ENCODE measurements at places on chromosomes 6 and 20. TPM values are rescaled to one million over a fixed set of nuclear protein-coding genes. Genes with fewer than 3 reads are reported as not detected.

DNA sequence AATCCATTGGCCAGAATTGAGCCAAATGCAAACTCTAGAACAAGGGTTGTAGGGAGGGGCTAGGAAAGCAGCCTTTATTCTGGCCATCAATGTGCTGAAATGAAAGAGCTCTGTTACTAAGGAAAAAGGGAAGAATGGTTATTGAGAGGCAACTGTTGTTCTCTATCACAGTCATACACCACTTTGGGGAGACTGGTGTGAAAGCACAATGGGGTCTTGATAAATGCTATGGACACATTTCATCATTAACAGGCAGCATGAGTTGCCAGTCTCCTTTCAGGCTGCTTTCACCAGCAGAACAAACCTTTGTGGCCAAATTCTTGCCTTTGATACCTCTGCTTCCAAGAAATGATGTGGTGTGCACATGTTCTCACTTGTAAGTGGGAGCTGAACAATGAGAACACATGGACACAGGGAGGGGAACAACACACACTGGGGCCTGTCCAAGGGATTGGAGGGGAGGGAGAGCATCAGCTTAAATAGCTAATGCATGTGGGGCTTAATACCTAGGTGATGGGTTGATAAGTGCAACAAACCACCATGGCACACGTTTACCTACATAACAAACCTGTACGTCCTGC, 86.2 kb downstream of the CDS2 start:
- no peaks in the 10 kb centered on the region for H3K4me1 ChIP-seq
- H3K36me3 ChIP-seq, result peaks cover 10% of the 10 kb centered on the region
- DNase-seq, result no peak
- H3K27ac ChIP-seq, result no peak overlapping the region

- DNase-seq, result no peak
- no peaks in the 10 kb centered on the region for H3K4me1 ChIP-seq
- H3K27me3 ChIP-seq, result peaks cover 9% of the 10 kb centered on the region
- no peaks in the 10 kb centered on the region for H3K36me3 ChIP-seq
- no peak overlapping the region for H3K27ac ChIP-seq
- no peak overlapping the region for H3K4me3 ChIP-seq
Measured at GRCh38 chr6:46263707-46264086, 92.9 kb upstream of the ENPP5 start.

GRCh38 chr6:143123081-143123480, 62.4 kb downstream of the AIG1 start:
- no peak for DNase-seq
- H3K27ac ChIP-seq, result no peak overlapping the region
- no peaks in the 10 kb centered on the region for H3K4me1 ChIP-seq
- H3K36me3 ChIP-seq, result no peaks in the 10 kb centered on the region
- no peak overlapping the region for H3K4me3 ChIP-seq
- no peaks in the 10 kb centered on the region for H3K27me3 ChIP-seq

DNA sequence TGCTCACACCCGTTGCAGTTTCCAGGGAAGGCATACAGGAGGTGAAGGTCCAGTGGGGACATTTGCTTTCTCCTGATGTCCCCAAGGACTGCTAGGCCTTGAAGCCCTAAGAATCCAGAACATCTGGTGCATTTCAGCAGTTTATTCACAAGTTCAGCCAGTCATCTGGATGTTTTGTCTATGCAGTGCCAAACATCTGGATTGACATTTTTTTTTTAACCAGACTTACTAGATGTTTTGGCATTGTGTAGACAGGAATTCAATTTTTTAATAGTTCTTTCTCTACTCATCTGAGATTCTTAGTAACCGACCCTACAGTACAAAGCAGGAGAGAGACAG, 256.2 kb downstream of the CLIC5 start:
- no peaks in the 10 kb centered on the region for H3K36me3 ChIP-seq
- H3K4me3 ChIP-seq, result no peak overlapping the region
- peaks cover 15% of the 10 kb centered on the region for H3K27me3 ChIP-seq
- no peaks in the 10 kb centered on the region for H3K4me1 ChIP-seq

GRCh38 chr20:62211769-62212288, 8.2 kb downstream of the HRH3 start:
- no peaks in the 10 kb centered on the region for H3K36me3 ChIP-seq
- no peaks in the 10 kb centered on the region for H3K4me1 ChIP-seq
- H3K27ac ChIP-seq, result no peak overlapping the region
- H3K4me3 ChIP-seq, result no peak overlapping the region

- H3K27ac ChIP-seq, result no peak overlapping the region
- H3K36me3 ChIP-seq, result no peaks in the 10 kb centered on the region
- DNase-seq, result no peak
Measured at GRCh38 chr20:44460795-44461141, 14.9 kb upstream of the TTPAL start.

DNA sequence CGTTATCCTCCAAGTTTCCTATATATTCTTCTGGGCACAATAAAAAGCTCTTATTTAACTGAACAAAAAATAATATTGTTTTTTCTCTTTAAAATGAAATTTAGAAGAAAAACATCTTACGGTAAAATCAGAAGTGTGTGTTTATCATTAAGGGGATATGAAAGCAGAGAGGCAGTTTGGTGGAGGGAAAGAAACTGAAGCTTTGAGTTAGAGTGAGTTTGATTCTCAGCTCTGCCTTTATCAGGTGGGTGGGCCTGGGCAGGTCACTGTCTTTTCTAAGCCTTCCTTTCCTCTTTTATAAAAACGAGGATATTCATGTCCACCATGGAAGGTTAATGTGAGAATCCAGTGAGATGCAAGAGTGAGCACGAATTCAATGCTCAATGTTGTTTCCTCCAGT, 379.8 kb upstream of the CNR1 start:
- H3K36me3 ChIP-seq, result no peaks in the 10 kb centered on the region
- H3K4me3 ChIP-seq, result no peak overlapping the region
- no peak for DNase-seq
- H3K4me1 ChIP-seq, result peaks cover 12% of the 10 kb centered on the region

DNA sequence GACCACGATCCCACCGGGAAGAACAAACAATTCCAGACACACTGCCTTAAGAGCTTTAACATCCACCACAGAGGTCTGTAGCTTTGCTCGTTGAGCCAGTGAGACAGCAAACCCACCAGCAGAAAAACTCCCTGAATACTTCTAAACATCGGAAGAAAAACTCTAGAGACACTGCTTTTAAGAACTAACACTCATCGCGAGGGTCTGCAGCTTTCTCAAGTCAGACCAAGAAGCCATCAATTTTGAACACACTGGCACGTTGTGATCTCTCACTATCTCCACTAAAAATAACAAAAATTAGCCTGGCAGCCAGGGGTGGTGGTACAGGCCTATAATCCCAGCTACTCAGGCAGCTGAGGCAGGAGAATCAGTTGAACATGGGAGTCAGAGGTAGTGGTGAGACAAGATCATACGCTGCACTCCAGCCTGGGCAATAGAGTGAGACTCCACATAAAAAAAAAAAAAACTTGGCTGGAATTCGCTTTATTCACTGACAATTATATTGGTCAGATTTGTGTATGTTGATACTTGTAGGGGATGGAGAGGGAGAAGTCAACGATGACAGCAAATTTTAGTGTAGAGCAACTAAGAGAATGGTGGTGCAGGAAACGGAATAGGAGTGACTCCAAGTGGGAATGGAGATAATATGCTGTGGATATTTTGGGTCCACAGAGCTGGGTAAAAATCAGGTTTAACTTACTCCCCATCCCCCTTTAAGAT, 860 bp upstream of the TMEM14C start:
- peaks cover 15% of the 10 kb centered on the region for H3K36me3 ChIP-seq
- peak overlapping the region; percentile 93 for H3K4me3 ChIP-seq
- no peak for DNase-seq
- no peaks in the 10 kb centered on the region for H3K27me3 ChIP-seq
- peak overlapping the region; percentile 89 for H3K27ac ChIP-seq

DNA sequence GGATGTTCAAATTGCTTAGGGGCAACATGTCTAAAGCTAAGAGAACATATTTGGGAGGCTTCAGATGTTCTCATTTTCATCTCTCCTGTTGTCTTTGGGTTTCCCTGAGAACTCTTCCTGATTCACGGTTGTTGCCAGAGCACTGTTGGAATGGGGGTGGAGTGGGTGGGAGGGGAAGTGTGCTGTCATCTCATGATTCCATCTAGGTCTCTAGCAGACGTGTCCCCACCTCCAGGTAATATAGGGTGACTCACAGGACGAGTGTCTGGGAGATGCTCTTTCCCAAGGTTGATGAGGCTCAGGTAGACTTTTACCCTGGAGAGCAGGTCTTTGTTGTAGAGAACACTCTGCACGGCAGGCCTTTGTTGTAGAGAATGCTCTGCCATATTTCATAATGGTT, 636.9 kb downstream of the QKI start:
- no peak for DNase-seq
- no peaks in the 10 kb centered on the region for H3K36me3 ChIP-seq
- H3K27ac ChIP-seq, result no peak overlapping the region
- peaks cover 6% of the 10 kb centered on the region for H3K27me3 ChIP-seq

The COL19A1 gene
- total RNA-seq, result 54.4 TPM

The MEI4 gene
- not detected for total RNA-seq

The LINC00237 gene
- total RNA-seq, result 0.17 TPM

The OXT gene
- not detected for total RNA-seq

DNA sequence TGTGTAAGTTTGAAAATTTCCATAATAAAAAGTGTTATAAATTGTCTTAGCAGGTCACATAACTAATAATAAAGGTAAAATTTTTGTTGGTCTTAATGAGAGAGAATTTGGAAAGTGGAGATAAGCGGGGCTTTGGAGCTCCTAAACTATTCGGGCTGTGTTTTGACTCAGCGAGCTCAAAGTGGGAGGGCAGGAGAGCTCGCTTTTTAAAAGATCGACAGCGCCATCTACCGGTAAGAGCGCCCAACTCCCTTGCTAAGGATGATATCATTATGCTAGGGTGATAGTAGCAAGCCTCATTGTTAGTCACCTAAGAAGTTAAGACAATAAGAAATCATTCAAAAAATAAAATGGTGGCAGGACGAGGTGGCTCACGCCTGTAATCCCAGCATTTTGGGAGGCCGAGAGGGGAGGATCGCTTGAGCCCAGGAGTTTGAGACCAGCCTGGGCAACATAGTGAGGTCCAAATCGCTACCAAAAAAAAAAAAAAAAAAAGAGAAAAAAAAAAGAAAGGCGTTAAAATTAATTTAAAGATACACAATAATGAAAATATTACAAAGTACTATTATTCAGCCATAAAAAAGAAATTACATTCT, 24.8 kb downstream of the C6orf15 start:
- no peaks in the 10 kb centered on the region for H3K36me3 ChIP-seq
- peaks cover 17% of the 10 kb centered on the region for H3K27me3 ChIP-seq
- H3K27ac ChIP-seq, result no peak overlapping the region

- H3K36me3 ChIP-seq, result no peaks in the 10 kb centered on the region
- H3K27me3 ChIP-seq, result no peaks in the 10 kb centered on the region
- DNase-seq, result no peak
- H3K27ac ChIP-seq, result no peak overlapping the region
Measured at GRCh38 chr6:24768361-24768760, 6.4 kb upstream of the GMNN start.

GRCh38 chr20:2618815-2619214, 33.6 kb upstream of the NOP56 start:
- no peak overlapping the region for H3K27ac ChIP-seq
- H3K4me3 ChIP-seq, result no peak overlapping the region

The RUNX2 gene
- total RNA-seq, result 1.8 TPM

The TPX2 gene
- 2.2 TPM for total RNA-seq

GRCh38 chr20:14696937-14697336, 359.5 kb upstream of the FLRT3 start:
- no peak overlapping the region for H3K4me3 ChIP-seq
- no peaks in the 10 kb centered on the region for H3K4me1 ChIP-seq
- H3K27ac ChIP-seq, result no peak overlapping the region
- DNase-seq, result no peak

The ADAM33 gene
- not detected for total RNA-seq

DNA sequence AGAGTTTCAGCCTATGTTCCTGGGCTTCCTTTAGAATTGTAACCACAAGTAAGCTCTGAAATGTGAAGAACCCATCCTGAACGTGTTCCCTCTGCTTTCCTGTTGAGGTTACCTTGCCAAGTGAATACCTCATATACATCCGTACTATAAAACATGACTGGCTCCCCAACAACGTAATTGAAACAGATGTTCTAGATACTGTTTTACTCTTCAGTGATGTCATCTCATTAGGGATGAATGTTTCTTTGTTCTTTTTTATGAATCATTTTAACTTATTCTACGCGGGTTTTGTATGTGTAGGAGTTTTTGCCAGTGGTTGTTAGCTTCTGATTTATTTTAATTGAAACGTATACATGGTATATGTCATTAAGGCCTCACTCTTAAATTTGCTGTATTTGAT, 166.8 kb downstream of the SAMD5 start:
- DNase-seq, result no peak
- no peaks in the 10 kb centered on the region for H3K36me3 ChIP-seq
- H3K4me3 ChIP-seq, result no peak overlapping the region

- H3K27me3 ChIP-seq, result peaks cover 2% of the 10 kb centered on the region
- peak within 1 kb of the TSS; percentile 95 for H3K4me3 ChIP-seq
- H3K4me1 ChIP-seq, result peaks cover 30% of the 10 kb centered on the region
- peak within 1 kb of the TSS; percentile 80 for H3K27ac ChIP-seq
- H3K36me3 ChIP-seq, result peaks cover 26% of the 10 kb centered on the region
Measured at GRCh38 chr6:28252009-28252975, at the start of gene ZKSCAN4. ZKSCAN4 (minus strand) TSS chr6:28252269; CDS start chr6:28251980, 289 bp downstream.

- peaks cover 53% of the 10 kb centered on the region for H3K4me1 ChIP-seq
- H3K36me3 ChIP-seq, result peaks cover 58% of the 10 kb centered on the region
- peak overlapping the region; percentile 14 for H3K27ac ChIP-seq
- no peak for DNase-seq
Measured at GRCh38 chr6:150673720-150674346, 74.1 kb downstream of the PLEKHG1 start.

The PTK7 gene
- 0.82 TPM for total RNA-seq

DNA sequence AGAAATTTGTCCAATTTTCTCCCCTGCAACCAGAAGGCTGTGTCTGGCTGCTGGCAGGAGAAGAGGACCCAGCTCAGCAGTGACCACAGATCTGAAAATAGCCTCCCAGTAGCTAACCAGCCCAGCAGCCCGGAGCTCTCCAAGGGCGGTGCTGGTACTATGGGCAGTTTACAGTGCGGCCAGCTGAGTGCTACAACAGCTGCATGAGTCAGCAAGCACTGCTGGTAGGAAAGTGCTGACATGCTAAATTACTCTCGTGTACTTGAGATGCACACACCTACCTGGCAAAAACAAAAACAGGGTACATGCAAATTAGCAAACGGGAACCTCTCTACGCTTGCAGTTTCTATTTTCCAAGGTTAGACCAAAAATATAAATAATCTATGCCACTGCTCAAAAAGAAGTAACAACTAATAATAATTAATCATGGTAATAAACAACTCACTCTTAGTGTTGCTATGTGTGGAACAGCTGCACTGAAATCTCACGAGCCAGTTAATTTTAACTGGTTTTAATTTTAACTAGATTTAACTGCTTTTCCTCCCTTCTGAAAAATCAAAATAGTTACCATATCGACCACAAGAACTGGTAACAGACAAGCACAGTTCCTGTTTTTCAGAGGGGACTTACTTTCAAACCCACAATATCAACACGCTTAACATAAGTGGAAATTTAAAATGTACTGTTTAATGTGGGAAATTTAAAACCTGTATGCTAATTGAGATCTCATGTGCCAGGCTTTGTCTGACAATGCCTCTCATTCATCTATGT, 10.8 kb downstream of the BACH2 start:
- DNase-seq, result no peak
- H3K4me1 ChIP-seq, result peaks cover 92% of the 10 kb centered on the region
- peaks cover 39% of the 10 kb centered on the region for H3K36me3 ChIP-seq
- H3K27me3 ChIP-seq, result no peaks in the 10 kb centered on the region

- H3K4me1 ChIP-seq, result no peaks in the 10 kb centered on the region
- no peaks in the 10 kb centered on the region for H3K36me3 ChIP-seq
- no peaks in the 10 kb centered on the region for H3K27me3 ChIP-seq
- no peak overlapping the region for H3K4me3 ChIP-seq
- H3K27ac ChIP-seq, result no peak overlapping the region
- DNase-seq, result no peak
Measured at GRCh38 chr6:62999796-63000195, 211.5 kb upstream of the FKBP1C start.
